ENCODE measurements at places on chromosomes 1 and 21.

- no peak for DNase-seq
Observed at GRCh38 chr1:187229496-187229895, 400.7 kb downstream of the PLA2G4A start.

DNA sequence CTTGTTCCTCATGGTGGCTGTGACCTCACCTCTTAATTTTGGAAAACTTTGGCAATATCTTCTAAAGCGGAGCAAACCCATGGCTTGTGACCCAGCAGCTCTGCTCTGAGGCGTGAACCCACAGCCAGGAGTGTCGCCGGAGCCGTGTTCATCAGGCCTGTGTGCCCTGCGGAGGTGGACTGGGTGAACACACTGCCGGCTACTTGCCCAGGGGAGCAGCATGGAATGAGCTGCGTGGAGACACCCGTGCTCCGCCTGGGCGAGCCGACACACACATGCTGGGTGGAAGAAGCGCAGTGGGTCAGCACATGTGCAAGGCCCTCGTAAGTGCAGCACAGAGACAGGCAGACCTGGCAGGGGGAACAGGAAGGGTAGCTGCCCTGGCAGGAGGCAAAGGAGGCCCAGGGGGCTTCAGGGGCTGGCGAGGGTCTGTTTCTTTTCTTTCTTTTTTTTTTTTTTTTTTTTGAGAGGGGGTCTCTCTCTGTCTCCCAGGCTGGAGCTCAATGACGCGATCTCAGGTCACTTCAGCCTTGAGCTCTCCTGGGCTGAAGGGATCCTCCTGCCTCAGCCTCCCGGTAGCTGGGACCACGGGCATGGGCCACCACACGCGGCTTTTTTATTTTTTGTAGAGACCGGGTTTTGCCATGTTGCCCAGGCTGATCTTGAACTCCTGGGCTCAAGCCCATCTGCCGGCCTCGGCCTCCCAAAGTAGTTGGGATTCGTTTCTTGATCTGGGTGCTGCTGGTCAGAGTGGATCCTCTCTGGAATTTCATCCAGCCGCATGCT lies 41.8 kb downstream of the AGPAT3 start:
- no peak for DNase-seq

- no peak for DNase-seq
Observed at GRCh38 chr1:17045634-17046333, 8.0 kb downstream of the SDHB start.

DNA sequence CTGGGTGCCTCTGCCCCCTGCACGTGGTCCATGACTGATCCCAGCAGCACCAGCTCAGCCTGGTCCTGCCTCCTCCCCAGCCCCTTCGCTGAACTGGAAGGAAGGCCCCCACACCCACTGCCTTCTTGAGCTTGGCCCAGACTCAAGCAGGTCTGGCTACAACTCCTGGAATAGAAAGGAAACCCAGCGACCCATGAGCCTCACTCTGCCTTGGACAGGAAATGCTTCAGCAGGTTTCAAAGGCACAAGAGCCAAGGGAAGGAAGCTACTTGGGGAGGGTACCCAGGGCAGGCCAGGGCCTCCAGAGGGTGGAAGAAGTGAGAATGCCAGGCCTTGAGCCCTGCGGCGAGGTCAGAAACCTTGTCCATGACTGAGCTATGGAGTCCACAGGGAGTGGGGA lies 35.9 kb upstream of the RD3 start:
- no peak for DNase-seq

DNA sequence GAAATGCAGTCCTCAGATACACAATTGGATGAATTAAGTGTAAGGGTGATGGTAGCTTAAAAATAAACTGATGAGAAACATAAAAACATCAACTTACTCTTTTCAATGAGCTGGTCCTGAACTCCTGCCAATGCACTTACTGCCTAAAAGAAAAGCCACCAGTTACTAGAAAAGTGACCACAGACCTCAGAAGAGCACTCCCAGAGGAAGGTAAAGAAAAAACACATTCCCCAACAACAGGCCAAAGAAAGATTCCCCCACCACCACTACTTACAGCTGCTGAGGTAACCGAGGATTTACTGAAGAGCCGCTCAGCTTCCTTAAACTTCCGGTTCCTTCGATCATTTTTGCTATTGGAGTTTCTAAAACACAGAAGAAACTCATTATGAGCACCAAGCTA lies 5.4 kb downstream of the MEAF6 start:
- DNase-seq: no peak

DNA sequence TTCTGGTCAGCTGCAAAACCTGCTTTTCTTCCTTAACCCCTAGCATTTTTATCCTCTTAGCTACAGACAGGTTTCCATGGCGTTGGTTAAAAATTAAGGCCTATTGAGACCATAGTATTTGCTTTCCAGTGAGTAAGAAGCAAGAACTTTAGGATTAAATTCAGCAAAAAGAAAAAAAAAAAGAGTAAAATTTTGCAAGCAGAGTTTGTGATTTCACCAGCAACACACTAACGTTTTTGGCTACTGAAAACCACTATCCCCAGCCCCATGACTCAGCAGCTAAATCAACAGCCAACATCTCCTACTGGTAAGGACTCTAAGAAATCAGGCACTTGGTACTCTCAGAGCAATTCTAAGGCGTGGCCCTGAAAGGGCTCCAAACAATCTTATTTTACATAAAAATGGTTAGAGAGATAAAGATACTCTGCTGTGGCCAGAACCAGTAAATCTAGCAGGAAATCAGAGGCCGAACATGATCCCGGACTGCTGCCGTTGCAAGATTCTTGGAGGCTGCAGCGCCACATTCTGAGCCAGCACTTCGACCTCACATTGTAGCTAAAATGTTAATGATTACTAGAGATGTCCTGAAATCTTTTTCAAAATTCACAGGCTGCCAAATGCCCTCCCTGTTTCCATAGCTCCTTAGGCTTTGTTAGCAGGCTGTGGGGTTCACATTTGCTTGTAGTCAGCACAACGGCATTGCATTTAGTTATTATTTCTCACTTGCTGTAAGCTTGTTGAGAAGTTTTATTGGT lies 1.6 kb upstream of the ENO1 start:
- no peak for DNase-seq

DNA sequence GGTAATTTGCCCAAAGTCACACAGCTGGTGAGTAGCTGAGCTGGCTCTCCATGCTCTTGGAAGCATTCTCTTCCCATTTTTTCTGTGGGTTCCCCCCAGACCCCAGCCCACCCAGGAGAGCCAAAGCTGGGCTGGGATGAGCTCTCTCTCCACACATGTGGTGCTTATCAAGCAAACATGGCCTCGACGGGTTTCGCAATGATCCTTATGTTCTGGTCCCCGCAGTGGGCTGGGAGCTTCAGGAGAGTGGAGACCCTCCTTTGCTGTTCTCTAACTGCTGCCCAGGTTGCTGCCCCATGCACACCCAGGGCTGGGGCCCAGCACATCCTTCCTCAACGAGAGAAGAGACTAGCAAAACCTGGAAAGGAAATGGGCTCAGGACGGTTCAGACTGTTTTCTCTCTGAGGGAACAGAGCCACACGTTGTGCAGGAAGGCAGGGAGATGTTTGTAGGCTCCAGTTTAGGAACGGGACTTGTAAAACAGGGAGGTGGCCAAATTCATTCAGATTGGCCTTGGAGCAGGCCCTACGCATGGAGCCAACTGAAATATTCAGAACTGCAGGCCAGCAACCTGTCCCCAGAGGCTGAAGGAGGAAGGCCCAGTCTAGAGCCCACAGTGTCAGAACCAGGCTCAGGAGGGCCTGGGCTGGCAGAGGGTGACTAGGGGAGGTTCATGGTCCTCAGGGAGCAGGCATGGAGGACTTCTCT lies 27.2 kb upstream of the CSF1 start:
- DNase-seq: no peak

DNA sequence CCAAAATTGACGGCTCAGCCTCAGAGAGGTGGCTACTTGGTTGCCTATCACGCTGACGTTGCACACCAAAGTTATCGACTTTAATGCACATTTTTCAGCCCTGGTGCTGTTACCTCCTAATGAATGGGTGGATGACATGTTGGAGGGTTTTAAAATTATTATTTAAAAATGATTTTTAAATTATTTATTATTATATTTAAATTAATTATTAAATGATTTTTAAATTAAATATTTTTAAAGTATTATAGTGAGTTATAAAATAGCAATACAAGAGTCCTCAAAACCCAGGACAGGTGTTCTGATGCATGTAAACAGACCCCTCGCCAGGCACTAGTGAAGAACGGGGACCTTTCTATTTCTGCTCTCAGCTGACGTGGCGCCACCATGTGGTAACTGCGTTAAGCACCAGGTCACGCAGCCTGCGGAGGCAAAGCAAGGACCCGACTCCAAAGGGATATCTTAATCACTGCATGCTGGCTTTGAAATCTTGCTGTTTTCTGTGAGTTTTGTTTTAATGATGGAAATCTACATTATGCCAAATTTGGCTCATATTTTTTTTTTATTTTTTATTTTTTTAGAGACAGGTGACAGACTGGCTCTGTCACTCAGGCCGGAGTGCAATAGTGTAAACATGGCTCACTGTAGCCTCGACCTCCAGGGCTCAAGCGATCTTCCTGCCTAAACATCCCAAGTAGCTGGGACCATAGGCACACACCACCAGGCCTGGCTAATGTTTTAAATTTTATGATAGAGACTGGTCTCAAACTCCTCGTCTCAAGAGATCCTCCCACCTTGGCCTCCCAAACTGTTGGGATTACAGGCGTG lies 22.6 kb downstream of the CASP9 start:
- DNase-seq: peak; percentile 20

Measured in activated T-cell treated with anti-CD3 and anti-CD28 coated beads for 24 hours (primary cell).